ENCODE measurements at places on chromosomes 7 and 10. TPM values are rescaled to one million over a fixed set of nuclear protein-coding genes. Genes with fewer than 3 reads are reported as not detected.

The UPK3B gene
- total RNA-seq: not detected

DNA sequence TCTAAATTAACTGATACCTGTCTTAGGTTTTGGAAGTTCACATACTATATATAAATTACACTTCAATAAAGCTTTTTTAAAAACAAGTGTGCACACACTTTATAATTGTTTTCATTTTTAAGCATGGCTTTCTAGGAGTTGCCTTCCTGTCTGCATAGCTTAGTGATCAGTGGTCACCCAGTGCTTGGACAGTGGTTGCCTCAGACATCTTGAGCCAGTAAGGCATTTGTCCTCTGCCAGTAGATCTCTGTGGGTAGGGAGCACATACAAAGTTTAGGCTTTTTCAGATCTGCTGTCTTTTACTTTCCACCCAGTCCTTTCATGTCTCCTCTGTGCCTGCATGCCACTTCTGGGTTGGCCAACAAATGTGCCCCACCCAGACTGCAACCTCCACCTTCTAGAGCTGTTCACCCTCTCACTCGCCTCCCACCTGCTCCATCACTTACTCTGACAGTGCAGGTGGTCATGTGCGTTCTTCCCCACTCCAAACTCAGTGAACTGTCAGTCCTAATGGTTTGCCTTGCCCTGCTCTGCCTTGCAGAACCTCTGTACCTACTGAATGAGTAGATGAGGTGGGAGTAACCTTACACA is 31.7 kb downstream of the TPST1 start:
- peaks cover 5% of the 10 kb centered on the region for H3K4me1 ChIP-seq
- H3K36me3 ChIP-seq: peaks cover 1% of the 10 kb centered on the region
- no peak overlapping the region for H3K4me3 ChIP-seq
- H3K27ac ChIP-seq: no peak overlapping the region
- no peak for DNase-seq
- H3K27me3 ChIP-seq: no peaks in the 10 kb centered on the region

- H3K4me3 ChIP-seq: no peak overlapping the region
- no peak for DNase-seq
- no peaks in the 10 kb centered on the region for H3K27me3 ChIP-seq
- no peaks in the 10 kb centered on the region for H3K36me3 ChIP-seq
- no peaks in the 10 kb centered on the region for H3K4me1 ChIP-seq
These were observed 151.3 kb downstream of the NEBL start for GRCh38 chr10:20745556-20746375.

- no peak for DNase-seq
- peaks cover 27% of the 10 kb centered on the region for H3K36me3 ChIP-seq
- H3K4me3 ChIP-seq: no peak overlapping the region
These were observed 45.1 kb downstream of the ADD3 start for GRCh38 chr10:110052916-110053315.

The PRRT4 gene
- total RNA-seq: 0.40 TPM

DNA sequence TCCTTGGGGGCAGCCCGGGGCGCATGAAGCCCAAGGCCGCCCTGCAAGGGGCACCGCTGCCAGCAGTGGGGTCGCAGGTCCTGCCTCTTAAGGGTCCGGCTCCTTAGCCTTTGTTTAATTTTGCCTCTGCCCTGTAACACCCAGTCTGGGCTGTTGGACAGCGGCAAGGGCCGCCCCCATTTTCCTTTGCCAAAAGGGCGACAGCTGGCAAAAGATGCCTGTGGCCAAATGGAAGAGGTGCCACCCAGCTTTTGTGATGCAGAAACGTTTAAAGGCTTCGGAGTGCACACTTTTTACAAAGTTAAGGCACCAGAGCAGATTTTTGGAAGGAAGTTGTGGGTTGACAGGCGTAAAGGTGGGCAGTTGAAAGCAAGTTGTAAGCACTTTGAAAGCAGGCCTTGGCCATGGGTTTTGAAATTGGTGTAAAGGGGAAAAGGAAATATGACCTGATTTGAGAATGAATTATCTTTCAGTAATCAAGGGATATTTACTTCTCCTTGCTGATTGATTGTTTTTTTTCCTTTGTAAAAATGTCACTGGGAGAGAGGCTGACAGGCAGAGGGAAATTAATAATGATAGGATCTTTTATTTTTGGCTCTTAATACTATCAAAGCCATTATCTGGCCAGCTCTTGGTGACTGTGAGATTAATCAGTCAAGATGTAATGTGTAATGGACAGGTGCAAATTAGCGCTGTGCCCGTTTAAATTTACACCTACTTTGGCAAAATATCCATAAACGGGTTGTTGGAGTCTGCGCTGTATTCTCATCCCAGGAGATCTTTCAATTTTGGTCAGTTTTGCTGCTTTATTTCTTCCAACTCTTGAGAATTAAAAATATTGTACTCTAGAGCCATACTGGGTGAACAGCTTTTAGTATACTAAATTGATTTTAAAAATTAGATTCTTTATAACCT is 1.2 kb downstream of the CASD1 start:
- DNase-seq: peak; percentile 51
- peak overlapping the region; percentile 83 for H3K27ac ChIP-seq
- no peaks in the 10 kb centered on the region for H3K27me3 ChIP-seq
- no peaks in the 10 kb centered on the region for H3K36me3 ChIP-seq

DNA sequence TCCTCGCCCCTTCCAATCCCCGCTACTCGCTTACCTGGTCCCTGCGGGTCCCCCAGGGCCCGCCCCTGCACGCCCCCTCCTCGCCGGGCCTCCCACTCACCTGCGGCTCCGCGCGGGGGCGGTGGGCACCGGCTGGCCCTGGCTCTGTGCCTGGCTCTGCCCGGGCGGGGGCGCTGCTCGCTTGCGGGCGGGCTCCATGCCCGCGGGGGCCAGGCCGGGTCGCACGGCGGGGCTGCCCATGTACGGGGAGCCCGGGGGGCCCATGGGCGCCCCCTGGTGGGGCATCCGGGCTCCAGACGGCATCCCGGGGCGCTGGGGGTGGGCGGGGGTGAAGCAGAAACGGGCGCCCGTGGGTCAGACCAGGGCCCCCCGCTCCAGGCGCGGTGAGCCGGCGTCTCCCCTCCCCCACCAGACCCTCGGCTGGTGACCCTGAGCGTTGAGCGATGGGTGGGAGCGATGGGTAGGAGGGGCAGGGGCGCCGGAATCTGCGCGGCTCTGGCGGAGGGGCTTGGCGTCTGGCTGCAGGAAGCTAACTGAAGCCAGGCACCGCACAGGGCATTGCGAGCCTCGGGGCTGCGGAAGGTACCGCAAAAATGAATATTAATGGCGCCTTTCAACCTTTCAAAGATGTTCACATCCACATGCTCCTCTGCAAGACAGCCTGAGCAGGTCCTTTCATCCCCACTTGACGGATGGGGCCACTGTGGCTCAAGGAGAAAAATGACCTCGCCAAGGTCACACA is 3.0 kb downstream of the SMARCD3 start:
- H3K4me1 ChIP-seq: peaks cover 46% of the 10 kb centered on the region
- peak overlapping the region; percentile 13 for H3K4me3 ChIP-seq
- H3K27me3 ChIP-seq: peaks cover 35% of the 10 kb centered on the region
- no peaks in the 10 kb centered on the region for H3K36me3 ChIP-seq
- peak; percentile 55 for DNase-seq

The PHKG1 gene
- total RNA-seq: 3.6 TPM

- no peaks in the 10 kb centered on the region for H3K4me1 ChIP-seq
- H3K27ac ChIP-seq: no peak overlapping the region
- H3K27me3 ChIP-seq: peaks cover 21% of the 10 kb centered on the region
- no peak for DNase-seq
- no peaks in the 10 kb centered on the region for H3K36me3 ChIP-seq
These were observed 83.9 kb downstream of the RAMP3 start for GRCh38 chr7:45241339-45242109.

GRCh38 chr7:78179827-78180477 is 381.4 kb downstream of the PHTF2 start:
- H3K4me3 ChIP-seq: no peak overlapping the region
- no peak for DNase-seq
- peaks cover 6% of the 10 kb centered on the region for H3K27me3 ChIP-seq
- H3K4me1 ChIP-seq: no peaks in the 10 kb centered on the region

The VPS41 gene
- total RNA-seq: 57.8 TPM

GRCh38 chr7:98907570-98907969 is 29.2 kb downstream of the TRRAP start:
- H3K27ac ChIP-seq: no peak overlapping the region
- H3K27me3 ChIP-seq: no peaks in the 10 kb centered on the region
- DNase-seq: no peak
- no peak overlapping the region for H3K4me3 ChIP-seq
- H3K36me3 ChIP-seq: peaks cover 36% of the 10 kb centered on the region

The FAM25A gene
- not detected for total RNA-seq

GRCh38 chr10:11891776-11892486 is 68.8 kb downstream of the PROSER2 start:
- H3K27me3 ChIP-seq: no peaks in the 10 kb centered on the region
- DNase-seq: no peak
- H3K36me3 ChIP-seq: no peaks in the 10 kb centered on the region
- no peak overlapping the region for H3K27ac ChIP-seq

- H3K4me3 ChIP-seq: no peak overlapping the region
- H3K36me3 ChIP-seq: no peaks in the 10 kb centered on the region
- H3K27me3 ChIP-seq: no peaks in the 10 kb centered on the region
- no peak overlapping the region for H3K27ac ChIP-seq
These were observed 5.0 kb downstream of the NPC1L1 start for GRCh38 chr7:44536090-44536489.

DNA sequence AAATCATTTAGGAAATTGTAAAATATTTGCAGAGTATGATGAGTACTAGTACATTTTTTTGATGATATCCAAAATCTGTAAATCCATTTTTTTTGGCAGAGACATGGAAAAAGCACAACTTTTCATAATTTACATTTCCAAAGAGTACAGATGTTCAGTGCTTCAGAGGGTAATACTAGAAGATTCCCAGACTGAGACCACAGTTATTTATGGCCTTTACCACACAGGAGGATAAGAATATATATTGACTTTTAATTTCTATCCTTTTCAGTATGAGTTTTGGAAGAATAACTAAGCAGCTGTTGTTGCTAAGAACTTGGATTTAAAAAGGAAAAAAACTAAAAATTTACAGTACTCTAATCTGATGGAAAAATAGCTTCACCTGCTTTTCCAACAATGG is 61.9 kb downstream of the HGF start:
- no peaks in the 10 kb centered on the region for H3K27me3 ChIP-seq
- H3K4me3 ChIP-seq: no peak overlapping the region
- no peaks in the 10 kb centered on the region for H3K36me3 ChIP-seq
- no peak overlapping the region for H3K27ac ChIP-seq

- DNase-seq: no peak
- H3K36me3 ChIP-seq: no peaks in the 10 kb centered on the region
- no peak overlapping the region for H3K27ac ChIP-seq
- H3K27me3 ChIP-seq: peaks cover 15% of the 10 kb centered on the region
- H3K4me3 ChIP-seq: no peak overlapping the region
These were observed 411.2 kb downstream of the GLRX3 start for GRCh38 chr10:130547368-130547767.

DNA sequence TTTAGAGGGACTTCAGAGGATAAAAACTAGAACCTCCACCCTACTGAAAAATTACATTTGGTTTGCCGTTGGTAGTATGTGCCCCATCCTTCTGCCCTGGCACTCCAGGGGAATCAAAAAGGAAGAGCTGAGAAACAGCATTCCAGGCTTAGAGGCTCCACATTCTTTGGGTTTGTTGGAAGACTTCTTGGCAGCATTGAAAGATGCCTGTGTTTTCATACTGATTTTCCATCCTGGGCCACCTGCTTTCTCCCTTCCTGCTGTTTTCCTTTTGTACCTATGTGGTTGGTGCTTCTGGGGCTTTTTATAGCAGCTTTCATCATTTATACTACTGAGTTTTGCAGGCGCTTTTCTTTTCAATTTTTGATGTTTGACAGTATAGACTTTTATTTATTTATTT is 61.7 kb downstream of the AUTS2 start:
- no peaks in the 10 kb centered on the region for H3K27me3 ChIP-seq
- no peaks in the 10 kb centered on the region for H3K36me3 ChIP-seq
- H3K27ac ChIP-seq: no peak overlapping the region

The TDRD1 gene
- total RNA-seq: 0.79 TPM

The PTPN20 gene
- 1.3 TPM for total RNA-seq

DNA sequence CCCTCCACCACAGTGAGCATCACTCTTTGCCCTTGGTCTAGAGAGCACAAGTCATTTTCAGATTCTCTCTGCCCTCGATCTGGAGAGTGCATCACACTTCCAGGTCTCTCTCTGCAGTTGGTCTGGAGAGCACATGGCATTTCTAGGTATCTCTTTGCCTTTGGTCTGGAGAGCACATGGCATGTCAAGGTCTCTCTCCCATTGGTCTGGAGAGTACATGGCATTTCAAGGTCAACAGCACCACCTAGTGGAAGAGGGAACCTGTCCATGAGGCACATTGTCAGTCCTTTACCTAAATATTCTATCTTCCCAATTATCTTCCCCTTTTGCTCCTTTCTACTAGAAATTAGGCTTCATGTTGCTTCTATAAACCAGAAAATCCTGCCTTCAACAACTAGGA is 1139.4 kb downstream of the XPNPEP1 start:
- H3K4me3 ChIP-seq: no peak overlapping the region
- H3K27ac ChIP-seq: no peak overlapping the region
- no peaks in the 10 kb centered on the region for H3K4me1 ChIP-seq

The CALN1 gene
- total RNA-seq: 0.32 TPM

The STRIP2 gene
- 76.0 TPM for total RNA-seq

The TAS2R5 gene
- total RNA-seq: 0.95 TPM

DNA sequence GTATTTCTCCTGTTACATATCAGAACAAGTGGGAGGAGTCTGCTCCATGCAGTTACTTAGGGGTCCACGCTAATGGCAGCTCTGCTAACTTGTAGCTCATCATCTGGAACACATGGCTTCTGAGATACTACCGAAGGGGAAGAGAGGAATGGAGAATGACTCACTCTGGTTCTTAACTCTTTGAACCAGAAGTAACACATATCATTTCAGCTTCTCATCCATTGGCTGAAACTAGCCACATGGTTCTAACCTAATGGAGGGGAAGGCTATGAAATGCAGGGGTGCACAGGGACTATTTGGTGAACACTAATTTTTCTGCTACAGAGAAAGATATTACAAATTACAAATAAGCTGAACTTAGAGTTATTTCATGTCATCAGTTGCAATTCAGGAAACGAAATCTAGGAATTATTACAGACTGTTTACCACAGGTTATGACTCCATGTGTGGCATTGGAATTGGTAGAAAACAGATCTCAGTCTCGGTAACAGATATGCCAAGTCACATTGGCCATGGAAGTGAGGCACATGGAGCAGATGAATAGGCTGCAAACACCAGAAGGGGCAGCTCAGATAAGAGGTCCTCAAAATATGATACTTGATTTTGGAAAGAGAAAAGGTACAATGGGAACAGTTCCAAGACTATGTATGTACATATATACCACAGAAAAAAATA is 9.4 kb upstream of the KAT6B start:
- H3K27me3 ChIP-seq: no peaks in the 10 kb centered on the region
- no peaks in the 10 kb centered on the region for H3K36me3 ChIP-seq
- H3K4me3 ChIP-seq: no peak overlapping the region

- H3K27me3 ChIP-seq: no peaks in the 10 kb centered on the region
- H3K36me3 ChIP-seq: peaks cover 18% of the 10 kb centered on the region
- no peak for DNase-seq
These were observed 323.0 kb downstream of the EXOC4 start for GRCh38 chr7:133575726-133576440.

- no peaks in the 10 kb centered on the region for H3K4me1 ChIP-seq
- H3K27me3 ChIP-seq: no peaks in the 10 kb centered on the region
- no peak overlapping the region for H3K27ac ChIP-seq
- no peak overlapping the region for H3K4me3 ChIP-seq
These were observed 792.9 kb upstream of the GHITM start for GRCh38 chr10:83346266-83346910.
